ENCODE measurements at places on chromosomes 11 and 22.

GRCh38 chr11:45053736-45054446 is 92.5 kb upstream of the PRDM11 start:
- no peaks in the 10 kb centered on the region for H3K36me3 ChIP-seq
- DNase-seq: no peak
- no peak overlapping the region for H3K27ac ChIP-seq
- no peak overlapping the region for H3K4me3 ChIP-seq
- H3K4me1 ChIP-seq: no peaks in the 10 kb centered on the region

- H3K4me3 ChIP-seq: peak overlapping the region; percentile 75
- no peak for DNase-seq
- H3K36me3 ChIP-seq: no peaks in the 10 kb centered on the region
- H3K27me3 ChIP-seq: peaks cover 18% of the 10 kb centered on the region
- peak overlapping the region; percentile 36 for H3K27ac ChIP-seq
Observed at GRCh38 chr11:34358258-34358727, 483 bp upstream of the ABTB2 start.

GRCh38 chr11:1150769-1151365 is 6.9 kb upstream of the MUC5AC start:
- H3K4me1 ChIP-seq: peaks cover 6% of the 10 kb centered on the region
- peaks cover 7% of the 10 kb centered on the region for H3K27me3 ChIP-seq
- H3K27ac ChIP-seq: no peak overlapping the region
- H3K4me3 ChIP-seq: no peak overlapping the region
- H3K36me3 ChIP-seq: no peaks in the 10 kb centered on the region

GRCh38 chr11:73400293-73400692 is 24.1 kb downstream of the RELT start:
- no peaks in the 10 kb centered on the region for H3K4me1 ChIP-seq
- no peak overlapping the region for H3K27ac ChIP-seq
- H3K4me3 ChIP-seq: no peak overlapping the region
- no peak for DNase-seq
- peaks cover 24% of the 10 kb centered on the region for H3K36me3 ChIP-seq
- H3K27me3 ChIP-seq: no peaks in the 10 kb centered on the region

GRCh38 chr22:19577422-19577966 is 53.3 kb upstream of the CLDN5 start:
- H3K4me1 ChIP-seq: peaks cover 33% of the 10 kb centered on the region
- DNase-seq: no peak
- no peaks in the 10 kb centered on the region for H3K27me3 ChIP-seq
- H3K27ac ChIP-seq: no peak overlapping the region
- H3K4me3 ChIP-seq: no peak overlapping the region

GRCh38 chr11:69657456-69657910 is 16.5 kb downstream of the CCND1 start:
- DNase-seq: no peak
- H3K4me1 ChIP-seq: no peaks in the 10 kb centered on the region
- no peaks in the 10 kb centered on the region for H3K27me3 ChIP-seq
- H3K4me3 ChIP-seq: no peak overlapping the region
- no peak overlapping the region for H3K27ac ChIP-seq

GRCh38 chr22:40727964-40728615 is 48.8 kb downstream of the MCHR1 start:
- peak overlapping the region; percentile 71 for H3K27ac ChIP-seq
- peaks cover 70% of the 10 kb centered on the region for H3K4me1 ChIP-seq
- no peaks in the 10 kb centered on the region for H3K27me3 ChIP-seq

GRCh38 chr11:123564221-123564620 is 90.2 kb downstream of the SCN3B start:
- H3K36me3 ChIP-seq: no peaks in the 10 kb centered on the region
- DNase-seq: no peak
- no peaks in the 10 kb centered on the region for H3K27me3 ChIP-seq
- peaks cover 7% of the 10 kb centered on the region for H3K4me1 ChIP-seq

GRCh38 chr11:70522593-70523311 is 124.4 kb downstream of the CTTN start:
- no peak overlapping the region for H3K4me3 ChIP-seq
- H3K36me3 ChIP-seq: no peaks in the 10 kb centered on the region
- peaks cover 11% of the 10 kb centered on the region for H3K27me3 ChIP-seq
- H3K4me1 ChIP-seq: no peaks in the 10 kb centered on the region

DNA sequence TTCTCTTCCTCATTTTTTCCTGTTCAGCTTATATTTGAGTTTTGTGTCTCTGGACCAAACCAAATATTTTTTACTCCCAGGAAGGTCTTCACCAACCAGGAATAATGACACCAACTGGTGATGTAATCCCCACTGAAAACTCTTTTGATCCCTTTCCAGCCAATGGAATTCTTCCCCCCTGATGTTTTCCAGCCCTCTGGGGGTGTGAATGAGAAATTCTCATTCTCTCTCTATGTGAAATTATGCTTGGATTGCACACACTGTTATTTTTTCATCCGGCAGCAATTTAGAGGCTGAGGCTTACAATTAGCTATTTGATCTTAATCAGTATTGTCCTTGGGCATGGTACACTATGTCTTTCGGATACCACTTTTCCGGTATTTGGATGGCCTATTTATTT is 39.5 kb upstream of the SLC1A2 start:
- H3K4me3 ChIP-seq: no peak overlapping the region
- H3K4me1 ChIP-seq: no peaks in the 10 kb centered on the region
- H3K36me3 ChIP-seq: no peaks in the 10 kb centered on the region
- H3K27ac ChIP-seq: no peak overlapping the region
- no peaks in the 10 kb centered on the region for H3K27me3 ChIP-seq
- no peak for DNase-seq

- peaks cover 4% of the 10 kb centered on the region for H3K27me3 ChIP-seq
- no peak overlapping the region for H3K4me3 ChIP-seq
- H3K27ac ChIP-seq: no peak overlapping the region
- H3K36me3 ChIP-seq: no peaks in the 10 kb centered on the region
- H3K4me1 ChIP-seq: no peaks in the 10 kb centered on the region
Observed at GRCh38 chr11:33461369-33462125, 204.4 kb downstream of the HIPK3 start.

DNA sequence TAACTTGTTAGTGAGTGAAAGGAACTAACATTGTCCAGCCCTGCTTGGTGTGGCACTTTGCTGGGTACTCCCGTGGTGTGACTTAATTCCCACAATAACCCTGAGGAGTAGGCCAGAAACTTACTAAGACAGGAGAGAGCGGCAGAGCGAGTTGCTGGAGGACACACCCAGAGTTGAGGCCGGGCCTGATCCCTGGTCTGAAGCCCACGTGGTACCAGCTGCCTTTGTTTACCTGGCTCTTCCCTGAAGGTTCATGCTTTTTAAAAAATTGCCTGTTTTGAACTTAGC is 594 bp downstream of the MPST start:
- peak overlapping the region; percentile 64 for H3K4me3 ChIP-seq
- H3K27me3 ChIP-seq: no peaks in the 10 kb centered on the region
- H3K36me3 ChIP-seq: no peaks in the 10 kb centered on the region

DNA sequence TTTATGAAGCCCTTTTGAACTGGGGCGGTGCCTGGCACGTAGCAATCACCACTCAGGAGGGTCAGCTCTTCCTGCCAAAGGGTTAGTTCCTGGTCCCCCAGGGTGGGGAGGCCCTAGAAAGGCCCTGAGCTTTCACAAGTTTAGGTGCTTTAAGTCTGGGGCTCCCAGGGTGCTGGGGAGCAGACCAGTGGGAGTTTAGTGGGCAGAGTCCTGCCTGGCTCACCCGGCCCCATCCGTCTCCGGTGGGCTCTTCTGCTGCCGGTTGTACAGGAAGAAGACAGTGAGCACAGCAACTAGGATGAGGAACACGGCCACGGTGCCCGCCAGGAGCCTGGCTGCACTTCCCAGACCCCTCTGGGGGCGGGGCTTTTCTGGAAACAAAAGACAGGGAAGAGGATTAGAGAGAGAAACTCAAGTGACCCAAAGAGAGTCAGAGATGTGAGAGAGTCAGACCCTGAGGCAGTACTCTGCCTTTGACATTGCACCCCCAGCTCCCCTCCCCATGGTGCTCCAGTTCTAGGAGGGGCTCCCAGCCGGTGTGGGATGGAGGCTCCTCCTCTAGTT is 89.3 kb downstream of the NECTIN1 start:
- no peak overlapping the region for H3K4me3 ChIP-seq
- H3K27ac ChIP-seq: no peak overlapping the region
- H3K36me3 ChIP-seq: no peaks in the 10 kb centered on the region
- no peak for DNase-seq
- no peaks in the 10 kb centered on the region for H3K27me3 ChIP-seq
- H3K4me1 ChIP-seq: no peaks in the 10 kb centered on the region

- no peak for DNase-seq
- no peaks in the 10 kb centered on the region for H3K27me3 ChIP-seq
- no peak overlapping the region for H3K4me3 ChIP-seq
- H3K27ac ChIP-seq: no peak overlapping the region
- H3K4me1 ChIP-seq: peaks cover 51% of the 10 kb centered on the region
Observed at GRCh38 chr22:23764899-23765881, 2.4 kb downstream of the C22orf15 start.

- no peaks in the 10 kb centered on the region for H3K4me1 ChIP-seq
- H3K36me3 ChIP-seq: no peaks in the 10 kb centered on the region
- no peaks in the 10 kb centered on the region for H3K27me3 ChIP-seq
- no peak overlapping the region for H3K4me3 ChIP-seq
Observed at GRCh38 chr11:78282821-78283220, 94.1 kb downstream of the USP35 start.

- no peak overlapping the region for H3K4me3 ChIP-seq
- peak overlapping the region; percentile 73 for H3K27ac ChIP-seq
- H3K4me1 ChIP-seq: peaks cover 75% of the 10 kb centered on the region
- no peaks in the 10 kb centered on the region for H3K27me3 ChIP-seq
Observed at GRCh38 chr22:39098026-39098425, 982 bp downstream of the APOBEC3H start.

DNA sequence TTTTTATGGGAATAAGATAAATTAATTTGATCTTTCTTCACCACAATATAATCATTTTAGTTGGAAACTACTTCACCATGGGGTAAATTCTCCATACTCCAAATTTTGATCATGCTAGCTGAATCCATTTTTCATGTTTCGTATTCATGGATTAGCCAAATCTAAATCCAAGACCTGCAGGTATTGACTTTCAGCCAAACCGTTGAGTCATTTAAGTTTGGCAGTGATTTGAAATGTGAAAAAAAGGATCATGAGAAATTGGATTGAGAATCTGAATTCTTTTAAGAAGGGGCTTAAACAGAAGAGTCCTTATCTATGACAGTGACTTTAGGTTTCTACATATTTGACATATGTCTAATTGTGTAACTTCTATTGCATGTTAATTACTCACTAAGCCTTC is 5.3 kb downstream of the GAS2 start:
- H3K36me3 ChIP-seq: no peaks in the 10 kb centered on the region
- no peak for DNase-seq
- peaks cover 17% of the 10 kb centered on the region for H3K27me3 ChIP-seq

GRCh38 chr11:55324500-55324899 is 18.5 kb upstream of the OR4A16 start:
- H3K36me3 ChIP-seq: no peaks in the 10 kb centered on the region
- H3K27me3 ChIP-seq: no peaks in the 10 kb centered on the region
- DNase-seq: no peak
- H3K27ac ChIP-seq: no peak overlapping the region
- H3K4me3 ChIP-seq: no peak overlapping the region

GRCh38 chr22:35766654-35767580 is 49.2 kb downstream of the APOL5 start:
- H3K4me1 ChIP-seq: no peaks in the 10 kb centered on the region
- DNase-seq: no peak

- peaks cover 19% of the 10 kb centered on the region for H3K4me1 ChIP-seq
- no peaks in the 10 kb centered on the region for H3K36me3 ChIP-seq
- no peak overlapping the region for H3K27ac ChIP-seq
- no peak for DNase-seq
Observed at GRCh38 chr11:64967375-64967774, 4.5 kb downstream of the MAJIN start.

DNA sequence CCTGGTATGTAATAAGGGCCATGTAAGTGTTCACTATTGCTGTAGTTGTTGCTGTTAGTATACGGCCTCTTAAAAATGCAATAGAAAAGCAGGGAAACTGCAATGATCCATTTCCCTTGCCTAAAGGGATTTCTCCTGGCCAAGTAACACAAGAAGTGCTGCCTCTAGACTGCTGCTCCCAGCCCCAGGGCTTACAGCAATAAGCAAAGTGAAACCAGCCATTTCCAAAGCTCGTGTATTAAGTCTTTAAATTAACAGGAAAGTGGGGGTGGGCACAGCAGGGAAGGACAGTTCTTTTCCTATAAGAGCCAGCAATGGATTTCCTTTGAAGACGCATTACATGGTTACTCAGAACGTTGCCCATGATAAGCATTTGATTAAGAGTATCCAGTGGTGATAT is 36.9 kb upstream of the WT1 start:
- H3K4me1 ChIP-seq: no peaks in the 10 kb centered on the region
- no peak for DNase-seq
- H3K36me3 ChIP-seq: no peaks in the 10 kb centered on the region
- H3K27ac ChIP-seq: no peak overlapping the region
- no peaks in the 10 kb centered on the region for H3K27me3 ChIP-seq

DNA sequence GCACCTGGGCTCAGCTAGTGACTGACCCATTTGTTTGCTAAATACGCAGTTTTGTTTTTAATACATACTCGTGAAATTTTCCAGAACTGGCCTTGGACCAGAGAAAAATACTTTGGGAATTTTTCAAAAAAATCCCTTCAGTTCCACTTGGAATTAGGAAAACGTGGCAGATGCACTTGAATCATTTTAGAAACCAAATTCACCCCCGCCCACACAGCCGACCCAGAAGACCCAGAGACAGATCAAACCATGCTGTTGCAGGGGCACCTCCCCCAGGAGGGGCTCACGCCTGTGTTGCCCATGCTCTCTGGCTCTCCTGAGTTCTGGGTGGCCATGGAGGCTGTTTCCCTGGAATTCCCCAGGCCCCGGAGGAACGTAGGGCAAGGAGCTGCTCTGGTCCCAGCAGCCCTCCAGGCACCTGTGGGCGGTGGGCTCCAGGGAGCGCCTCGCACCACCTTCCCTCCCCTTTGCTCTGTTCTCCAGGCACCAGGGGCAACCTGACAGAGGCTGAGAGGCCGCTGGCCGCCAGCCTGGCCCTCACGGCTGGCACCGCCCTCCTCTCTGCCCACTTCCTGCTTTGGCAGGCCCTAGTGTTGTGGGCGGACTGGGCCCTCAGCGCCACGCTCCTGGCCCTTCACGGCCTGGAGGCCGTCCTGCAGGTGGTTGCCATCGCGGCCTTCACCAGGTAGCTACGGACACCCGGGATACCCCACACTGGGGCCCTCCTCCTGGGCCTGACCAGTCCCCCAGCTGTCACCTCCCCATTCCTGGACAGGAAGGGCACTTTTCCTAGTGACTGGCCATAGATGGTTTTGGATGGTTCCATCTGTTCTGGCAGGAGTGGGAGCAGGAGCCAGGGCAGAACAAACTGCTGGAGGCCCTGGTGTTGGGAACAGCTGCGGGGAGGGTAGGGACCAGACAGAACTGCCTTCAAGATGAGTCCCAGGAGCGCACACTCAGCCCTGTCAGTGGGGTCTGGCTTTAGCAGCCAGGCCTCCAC is 3.3 kb upstream of the EPS8L2 start:
- H3K27me3 ChIP-seq: peaks cover 15% of the 10 kb centered on the region
- peaks cover 8% of the 10 kb centered on the region for H3K36me3 ChIP-seq
- peaks cover 38% of the 10 kb centered on the region for H3K4me1 ChIP-seq
- no peak overlapping the region for H3K27ac ChIP-seq
- no peak overlapping the region for H3K4me3 ChIP-seq

- H3K4me3 ChIP-seq: no peak overlapping the region
- no peak for DNase-seq
- H3K36me3 ChIP-seq: no peaks in the 10 kb centered on the region
- no peaks in the 10 kb centered on the region for H3K4me1 ChIP-seq
- H3K27me3 ChIP-seq: peaks cover 2% of the 10 kb centered on the region
Observed at GRCh38 chr11:5504403-5504921, 5.3 kb downstream of the UBQLN3 start.
